ENCODE measurements at places on chromosomes 6 and 20.

DNA sequence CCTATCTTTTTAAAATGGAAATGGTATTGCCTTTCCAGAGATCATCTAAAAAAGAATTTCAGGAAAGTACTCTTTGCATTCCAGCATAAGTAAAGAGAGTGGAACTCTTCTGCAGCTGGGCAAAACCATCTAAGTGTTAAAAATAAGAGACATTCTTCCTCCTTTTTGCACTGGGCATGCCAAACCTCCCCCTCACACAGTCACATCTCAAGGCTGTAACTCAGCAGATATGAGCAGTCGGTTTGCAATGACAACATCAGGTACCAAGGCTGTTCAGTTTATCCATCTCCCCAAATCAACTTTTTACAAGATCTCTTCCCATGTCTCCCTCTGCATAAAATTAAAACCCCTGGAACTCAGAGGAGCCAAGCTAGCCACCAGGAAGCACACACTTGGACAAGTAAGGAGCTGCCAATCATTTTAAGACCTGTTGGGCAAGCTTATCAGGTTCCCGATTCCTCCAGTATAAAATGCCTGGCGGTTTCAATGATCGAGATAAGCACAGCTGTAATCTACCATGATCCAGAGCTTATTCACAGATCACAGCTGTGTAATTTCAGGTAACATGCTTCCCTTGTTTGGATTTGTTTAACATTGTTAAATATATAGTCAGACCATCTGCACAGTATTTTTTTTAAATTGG is 23.2 kb downstream of the ID4 start:
- DNase-seq, result no peak

DNA sequence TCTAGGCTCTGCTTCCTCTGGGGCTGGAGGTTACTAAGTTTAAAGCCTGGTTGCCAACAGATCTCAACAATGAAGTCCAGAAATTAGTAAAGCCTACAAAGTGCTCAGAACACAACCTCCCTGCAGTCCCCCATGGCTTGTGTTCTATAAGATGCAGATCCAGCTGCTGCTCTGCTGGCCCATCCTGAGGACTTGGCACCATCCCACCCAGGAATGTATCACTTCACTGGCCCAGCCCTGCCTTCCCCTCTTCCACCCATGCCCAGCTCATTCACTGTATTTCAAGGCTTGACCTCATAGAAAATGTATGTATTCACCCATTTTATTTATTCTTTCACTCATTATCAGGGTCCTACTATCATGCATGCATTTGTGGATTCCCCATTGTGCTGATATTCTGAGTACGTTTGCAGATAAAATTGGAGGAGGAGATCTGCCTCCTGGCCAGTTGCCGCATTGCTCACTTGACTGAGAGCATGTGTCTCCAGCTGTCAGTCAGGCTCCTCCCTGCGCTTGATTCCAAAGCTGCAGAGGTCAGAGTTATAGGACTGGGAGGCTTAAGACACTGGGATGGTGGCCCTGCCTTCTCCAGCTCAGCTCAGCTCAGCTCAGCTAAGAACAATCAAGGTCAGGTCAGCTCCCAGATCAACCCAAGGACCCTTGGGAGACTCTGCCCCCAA is 104.8 kb downstream of the MAFB start:
- no peak for DNase-seq

GRCh38 chr6:41707565-41708200 is 27.7 kb downstream of the TFEB start:
- DNase-seq, result peak; percentile 85

- no peak for DNase-seq
Observed at GRCh38 chr6:88458662-88459061, 292.5 kb upstream of the CNR1 start.

GRCh38 chr6:15523679-15524630 is 138.9 kb downstream of the DTNBP1 start:
- no peak for DNase-seq

DNA sequence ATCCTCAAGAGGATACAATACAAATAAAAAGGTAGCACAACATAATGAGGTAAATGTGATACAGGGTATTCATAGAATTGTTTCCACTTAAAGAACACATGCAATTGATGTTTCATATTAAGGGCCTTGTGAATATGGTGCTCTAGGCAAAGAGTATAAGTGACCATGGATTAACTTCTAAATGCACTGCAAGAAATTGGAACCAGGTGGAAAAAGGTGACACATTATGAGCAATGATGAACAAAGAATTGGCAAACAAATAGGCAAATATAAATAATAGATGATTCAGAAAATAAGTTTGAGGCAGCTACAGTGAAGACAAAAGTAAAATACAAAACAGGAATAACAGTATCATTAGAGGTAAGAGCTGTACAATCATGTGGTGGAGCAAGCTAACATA is 192.0 kb downstream of the GRIK2 start:
- DNase-seq, result no peak

DNA sequence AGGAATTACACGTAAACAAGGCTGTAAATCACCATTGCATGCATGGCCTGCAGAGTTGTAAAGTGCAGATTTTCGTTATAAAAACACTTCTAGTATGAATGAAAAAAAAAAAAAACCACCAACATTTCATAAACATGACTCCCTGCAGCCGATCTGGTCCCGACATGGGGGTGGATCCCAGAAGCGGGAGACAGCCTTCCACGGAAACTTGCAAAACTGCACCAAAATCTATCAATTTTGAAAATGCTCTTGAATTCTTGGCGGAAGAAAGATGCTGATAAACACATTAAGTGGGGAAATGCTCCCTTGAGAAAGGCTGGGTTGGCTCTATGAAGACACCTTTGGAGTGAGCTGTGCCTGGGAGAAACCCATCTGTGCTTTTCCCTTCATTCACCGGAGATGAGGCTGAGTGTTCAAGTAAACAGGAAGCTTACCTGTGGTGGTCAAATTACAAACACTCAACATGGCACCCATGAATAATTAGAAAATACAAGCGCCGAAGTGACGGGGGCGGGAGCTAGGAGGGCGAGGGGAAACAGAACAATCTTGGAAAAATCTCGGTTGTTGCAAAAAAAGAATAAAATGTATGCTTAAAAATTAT is 845 bp upstream of the ANKRD60 start:
- no peak for DNase-seq

DNA sequence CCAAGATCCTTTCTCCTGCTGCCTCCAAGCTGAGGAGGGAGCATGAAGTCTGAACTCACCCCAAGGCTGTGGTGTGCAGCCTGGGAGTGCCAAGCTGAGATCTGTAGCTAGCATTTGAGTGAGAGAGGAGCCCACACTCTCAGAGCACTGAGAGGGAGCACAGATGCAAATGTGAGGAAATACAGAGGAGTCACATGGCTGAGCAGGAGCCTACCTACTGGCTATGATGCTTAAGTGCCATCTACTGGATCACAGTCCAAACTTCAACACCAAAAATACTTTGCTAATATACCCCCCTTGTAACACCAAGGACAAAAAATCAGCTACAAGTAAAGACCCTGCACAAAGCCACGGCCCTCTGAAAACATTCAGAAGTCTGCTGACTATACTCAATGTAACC is 94.4 kb upstream of the IMPG1 start:
- DNase-seq, result no peak

DNA sequence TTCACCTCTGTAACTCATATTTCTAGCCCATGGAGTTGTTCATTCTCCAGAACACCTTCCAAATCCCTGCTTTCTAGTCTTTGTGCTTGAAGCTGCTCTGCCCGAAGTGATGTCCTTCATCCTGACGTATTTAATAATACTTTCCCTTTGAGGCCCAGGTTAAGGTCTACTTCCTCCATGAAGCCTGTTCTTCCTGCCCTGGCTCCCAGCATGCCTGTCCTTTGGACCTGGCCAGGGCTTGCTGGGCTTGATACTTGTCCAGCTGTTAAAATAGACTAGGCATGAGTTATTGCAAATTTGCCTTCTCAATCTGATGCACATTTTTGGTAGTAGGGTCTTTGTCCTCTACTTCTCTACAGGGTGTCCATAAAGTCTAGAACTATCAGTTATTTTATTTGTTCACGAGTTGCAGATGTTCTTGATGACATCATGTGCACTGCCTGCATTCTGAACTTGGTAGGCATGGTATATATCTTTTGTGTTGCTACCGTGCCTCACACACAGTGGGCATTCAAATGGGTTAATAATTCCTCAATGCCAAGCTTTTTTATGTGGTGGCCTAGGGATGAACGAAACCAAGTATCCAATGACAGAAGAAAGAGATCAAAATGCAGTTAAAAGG is 3.1 kb upstream of the MAP7 start:
- no peak for DNase-seq
